ENCODE measurements at places on chromosomes 12 and 14.
A peak's percentile ranks its signal among the peaks of the same experiment; 100 is the strongest.

- no peak for DNase-seq
Observed at GRCh38 chr12:920676-921075, 28.8 kb downstream of the RAD52 start.

GRCh38 chr12:116977465-116978380 is 67.0 kb downstream of the FBXW8 start:
- no peak for DNase-seq

GRCh38 chr12:103811791-103812190 is 29.2 kb downstream of the NT5DC3 start:
- DNase-seq = no peak

- DNase-seq = no peak
Observed at GRCh38 chr14:94395888-94396574, 7.6 kb upstream of the SERPINA1 start.

DNA sequence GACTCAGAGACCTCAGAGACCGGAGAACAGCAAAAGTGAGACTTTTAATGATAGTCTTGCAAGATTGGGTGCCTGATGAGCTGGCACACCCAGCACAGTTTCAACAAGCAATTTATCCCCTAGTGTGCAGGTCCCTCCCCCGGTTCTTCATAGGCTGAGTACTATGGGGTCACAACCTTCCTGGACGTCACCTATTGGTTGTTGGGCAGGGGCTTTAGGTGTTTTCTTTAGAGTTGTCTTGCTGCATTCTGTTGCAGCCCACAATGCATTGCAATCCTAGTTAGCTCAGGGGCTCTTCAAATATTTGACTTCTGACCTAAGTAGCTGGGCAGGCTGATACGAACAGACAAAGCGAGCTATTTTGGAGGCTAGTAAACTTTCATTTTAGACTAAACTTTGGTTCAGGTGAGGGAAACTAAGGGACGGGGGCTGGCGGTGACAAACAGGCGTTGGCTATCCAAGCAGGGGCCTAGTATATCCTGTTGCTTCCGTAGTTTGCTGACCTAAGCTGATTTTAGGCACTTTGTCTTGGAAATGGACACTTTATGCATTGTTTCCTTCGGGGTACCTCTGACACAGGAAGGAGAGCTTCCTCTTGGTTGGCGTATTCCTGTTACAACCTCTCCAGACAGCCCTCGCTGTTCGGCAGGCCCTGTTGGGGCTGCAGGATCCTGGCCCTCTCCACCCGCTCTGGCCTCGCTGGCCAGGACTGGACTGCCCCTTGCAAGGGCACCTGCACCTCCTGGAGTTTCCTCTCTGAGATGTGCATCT is 14.1 kb downstream of the SIVA1 start:
- DNase-seq = no peak

GRCh38 chr14:55927028-55927427 is 191.2 kb upstream of the PELI2 start:
- no peak for DNase-seq

DNA sequence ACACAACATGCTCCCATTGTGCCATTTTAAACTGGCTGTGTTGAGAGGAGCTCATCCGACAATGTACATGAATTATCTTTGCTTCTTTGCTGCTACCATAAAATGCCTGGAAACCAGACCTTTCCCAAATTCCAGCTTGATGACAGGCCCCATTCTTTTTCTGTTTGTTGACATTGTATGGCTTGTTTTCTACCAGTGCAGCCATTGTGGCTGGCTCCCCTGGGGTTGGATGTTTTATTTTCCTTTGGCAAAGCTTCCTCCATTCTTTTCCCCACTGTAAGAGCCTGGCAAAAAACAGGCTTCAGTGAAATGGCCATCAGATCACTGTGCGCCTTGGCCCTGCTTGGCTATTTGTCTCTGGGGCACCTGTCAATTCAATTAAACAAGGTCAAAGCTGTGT is 532.5 kb downstream of the VRK1 start:
- no peak for DNase-seq

- DNase-seq = no peak
Observed at GRCh38 chr14:92633274-92633616, 115.2 kb downstream of the LGMN start.

GRCh38 chr12:53328043-53328435 is 6.6 kb upstream of the AAAS start:
- DNase-seq = no peak

GRCh38 chr12:39905152-39905551 is 200.7 kb downstream of the SLC2A13 start:
- no peak for DNase-seq

GRCh38 chr14:94029265-94029664 is 3.1 kb downstream of the OTUB2 start:
- no peak for DNase-seq

DNA sequence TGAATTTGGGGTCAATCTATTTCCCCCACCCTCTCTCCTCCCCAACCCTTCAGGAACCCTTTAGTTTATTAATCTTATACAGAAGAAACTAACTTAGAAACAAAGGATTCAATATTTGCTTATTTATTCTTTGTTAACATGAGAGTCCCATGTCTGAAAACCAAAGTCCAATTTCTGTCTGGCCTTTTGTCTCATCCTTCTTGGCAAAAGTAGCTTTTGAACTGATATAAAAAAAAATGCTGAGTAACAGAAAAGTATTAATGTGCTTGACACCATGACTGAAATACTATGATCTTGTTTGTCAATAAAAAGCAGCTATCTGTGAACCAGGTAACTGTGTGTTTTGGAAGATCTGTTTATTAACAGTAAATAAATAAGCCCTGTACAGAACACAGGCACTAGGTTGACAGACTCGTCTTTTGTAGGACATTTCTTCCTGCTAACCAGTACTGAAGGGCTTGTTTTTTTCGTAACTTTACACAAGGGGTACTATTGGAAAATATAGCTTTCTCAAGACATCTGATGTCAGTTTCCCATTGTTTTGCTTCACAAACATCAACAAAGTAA is 10.8 kb downstream of the PIGH start:
- no peak for DNase-seq

DNA sequence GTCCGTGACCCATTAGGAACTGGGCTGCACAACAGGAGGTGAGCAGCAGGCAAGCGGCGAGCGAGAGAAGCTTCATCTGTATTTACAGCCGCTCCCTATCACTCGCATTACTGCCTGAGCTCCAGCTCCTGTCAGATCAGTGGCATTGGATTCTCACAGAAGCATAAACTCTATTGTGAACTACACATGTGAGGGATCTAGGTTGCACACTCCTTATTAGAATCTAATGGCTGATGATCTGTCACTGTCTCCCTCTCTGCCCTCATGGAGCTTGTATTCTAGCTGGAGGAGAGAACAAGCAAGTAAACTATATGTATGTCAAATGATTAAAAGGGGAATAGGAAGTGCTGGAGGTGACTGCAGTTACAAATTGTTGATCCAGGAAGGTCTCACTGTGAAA is 479.1 kb downstream of the EGLN3 start:
- DNase-seq = no peak

DNA sequence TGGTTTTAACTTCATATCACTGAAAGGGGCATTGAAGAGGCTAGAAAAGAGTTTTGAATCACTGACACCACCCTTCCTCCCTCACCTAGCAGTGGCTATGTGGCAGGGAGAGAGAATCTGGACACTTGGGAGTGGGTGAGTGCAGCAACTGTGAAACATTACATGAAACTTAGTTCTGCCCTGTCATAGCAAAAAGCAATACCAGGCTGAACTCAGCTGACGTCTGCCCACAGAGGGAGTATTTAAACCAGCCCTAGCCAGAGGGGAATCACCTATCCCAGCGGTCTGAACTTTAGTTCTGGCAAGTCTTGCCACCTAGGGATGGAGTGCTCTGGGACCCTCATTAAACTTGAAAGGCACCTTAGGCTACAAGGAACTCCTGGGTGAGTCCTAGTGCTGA is 20.7 kb upstream of the UNC79 start:
- no peak for DNase-seq

DNA sequence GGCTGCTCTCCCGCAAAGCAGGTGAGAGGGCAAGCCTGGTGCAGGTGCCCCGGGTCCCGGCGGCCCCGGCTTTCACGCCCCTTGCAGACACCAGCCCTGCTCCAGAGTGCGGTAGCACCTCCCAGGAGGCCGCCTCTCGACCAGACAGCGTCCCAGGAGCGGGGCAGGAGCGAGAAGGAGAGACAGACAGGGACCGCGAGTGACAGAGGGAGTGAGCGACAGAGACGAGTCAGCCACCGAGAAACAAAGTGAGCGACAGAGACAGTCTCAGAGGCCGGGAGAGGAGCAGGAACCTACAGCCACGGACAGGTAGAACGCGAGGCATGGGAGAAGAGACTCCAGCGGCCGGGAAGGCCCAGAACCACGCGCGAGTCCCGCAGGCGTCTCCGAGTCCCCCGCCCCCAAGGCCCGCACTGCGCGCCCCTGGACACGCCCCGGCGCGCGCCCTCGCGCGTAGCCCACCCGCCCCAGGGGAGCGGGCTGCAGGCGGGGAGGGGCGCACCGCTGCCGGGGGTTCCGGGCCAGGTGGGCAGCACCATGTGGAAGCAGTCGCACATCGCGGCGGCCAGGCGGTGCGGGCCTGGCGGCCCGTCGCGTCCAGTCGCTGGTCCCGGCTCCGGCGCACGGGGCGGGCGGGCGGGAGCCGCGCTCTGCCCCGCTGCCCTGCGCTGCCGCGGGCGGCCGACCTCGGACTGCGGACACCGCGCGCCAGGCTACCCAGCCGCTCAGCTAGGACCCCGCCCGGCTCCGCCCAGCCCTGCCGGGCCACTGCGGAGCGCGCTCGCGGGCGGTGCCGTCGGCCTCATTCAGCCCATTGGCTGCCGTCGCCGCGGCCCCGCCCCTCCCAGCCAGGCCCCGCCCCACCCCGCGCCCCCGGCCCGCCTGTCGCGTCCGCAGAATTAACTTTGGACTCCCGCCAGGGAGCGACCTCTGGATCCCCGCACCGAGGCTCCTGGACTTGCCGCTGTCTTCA is at the start of gene AHNAK2:
Gene AHNAK2, minus strand, starts transcription at position 694 of the 973 bp plus-strand sequence. Its CDS starts 137 bp downstream, at position 557.
- peak; percentile 59 for DNase-seq

- DNase-seq = peak; percentile 17
Observed at GRCh38 chr14:53929871-53930715, 26.5 kb downstream of the BMP4 start.

DNA sequence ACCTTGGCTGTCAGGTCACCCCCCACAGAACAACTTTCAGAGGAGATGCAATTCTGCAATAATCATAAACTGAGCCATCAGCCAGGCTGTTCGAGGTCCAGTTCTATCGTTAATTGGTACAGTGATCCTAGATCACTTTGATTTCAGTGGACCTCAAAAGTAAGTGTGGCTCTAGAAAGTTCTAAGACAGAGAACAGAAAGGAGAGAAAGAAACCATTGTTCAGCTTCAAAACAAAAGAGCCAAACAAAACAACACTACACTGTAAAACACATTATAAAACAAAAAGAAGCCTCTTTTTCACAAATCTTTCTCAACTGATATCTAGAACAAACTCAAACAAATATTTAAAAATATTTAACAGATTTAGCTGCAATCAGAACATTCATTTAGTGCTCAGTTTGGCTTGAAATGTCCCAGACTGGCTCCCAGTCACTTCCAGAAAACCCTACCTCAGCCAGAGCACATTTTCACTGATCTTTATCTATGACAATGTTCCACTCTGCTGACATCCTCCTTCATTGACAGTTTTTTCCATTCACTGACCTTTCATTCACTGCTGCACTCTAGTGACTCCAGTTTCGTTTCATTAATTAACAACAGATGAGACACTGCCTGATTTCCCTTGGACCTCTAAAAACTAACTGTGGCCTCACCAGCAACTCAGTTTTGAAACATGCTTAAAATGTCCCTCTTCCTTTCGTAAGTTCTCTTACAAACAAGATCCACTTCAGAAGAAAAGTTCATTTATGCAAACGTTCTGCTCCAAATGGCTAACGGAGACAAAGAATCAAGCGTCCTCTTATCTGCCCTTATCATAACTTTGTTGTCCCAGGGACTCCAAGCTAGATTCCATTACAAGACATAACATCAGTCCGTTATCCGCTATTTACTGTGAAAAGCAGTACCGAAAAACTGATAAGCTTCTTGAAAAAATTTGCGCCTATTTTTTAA is 56.8 kb downstream of the DUSP16 start:
- no peak for DNase-seq

- DNase-seq = no peak
Observed at GRCh38 chr12:95674631-95675030, 115.9 kb downstream of the NTN4 start.

- no peak for DNase-seq
Observed at GRCh38 chr12:72304751-72305150, 32.6 kb downstream of the TRHDE start.

DNA sequence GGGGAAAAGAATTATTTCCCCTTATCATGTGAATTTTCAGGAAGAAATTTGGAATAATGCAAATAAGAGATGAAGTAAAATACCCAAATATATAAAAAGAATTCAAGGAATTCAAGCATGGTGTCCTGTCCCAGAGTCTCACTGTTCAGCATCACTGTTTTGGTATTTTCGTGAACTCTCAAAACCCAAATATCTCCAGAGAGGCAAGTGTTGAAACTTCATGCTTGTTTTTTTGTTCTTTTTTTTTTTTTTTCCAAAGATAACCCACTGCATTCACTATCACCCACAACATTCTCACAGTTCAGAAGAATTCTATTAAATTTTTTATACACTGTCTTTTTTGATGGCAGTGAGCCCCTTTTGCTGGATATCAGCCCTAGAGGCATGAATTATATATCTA is 354.9 kb downstream of the DIO2 start:
- no peak for DNase-seq

GRCh38 chr14:88243946-88244345 is 79.1 kb downstream of the KCNK10 start:
- no peak for DNase-seq

DNA sequence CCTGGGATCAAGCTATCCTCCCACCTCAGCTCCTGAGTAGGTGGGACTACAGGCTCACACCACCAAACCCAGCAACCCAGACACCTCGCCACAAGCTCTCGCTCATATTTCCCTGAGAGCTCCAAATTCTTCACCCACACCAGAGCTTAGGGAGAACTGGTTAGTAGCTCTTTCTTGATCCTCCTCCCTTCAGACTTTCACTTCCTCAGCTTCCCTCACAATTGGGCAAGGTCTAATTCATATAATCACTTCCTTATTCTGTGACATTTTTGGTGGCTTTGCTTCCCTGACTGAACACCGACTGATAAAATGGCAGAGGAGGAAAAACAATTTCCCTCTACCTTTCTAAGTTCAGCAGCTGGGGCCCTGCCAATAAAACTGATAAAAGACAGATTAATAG is 88.5 kb downstream of the GXYLT1 start:
- no peak for DNase-seq

- no peak for DNase-seq
Observed at GRCh38 chr12:63070709-63071108, 80.3 kb downstream of the AVPR1A start.

DNA sequence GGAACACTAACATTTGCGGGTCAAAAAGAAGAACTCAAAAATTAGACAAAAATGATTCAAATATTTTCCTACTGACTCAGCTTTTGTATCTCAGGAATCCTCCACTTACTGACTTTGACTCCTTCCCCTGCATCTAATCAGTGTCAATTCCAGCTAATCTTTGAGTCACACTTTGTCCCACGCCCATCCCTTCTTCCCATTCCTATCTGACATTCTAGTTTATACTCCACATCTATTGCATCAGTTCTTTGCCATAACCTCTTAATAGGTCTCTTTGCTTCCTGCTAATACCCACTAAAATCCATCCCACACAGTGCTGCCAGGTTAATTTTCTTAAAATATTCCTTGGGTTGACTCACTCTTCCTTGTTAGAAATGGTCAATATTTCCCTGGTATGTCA is 19.1 kb downstream of the BBS10 start:
- no peak for DNase-seq

GRCh38 chr14:104132981-104133380 is 5.4 kb upstream of the KIF26A start:
- no peak for DNase-seq

Data from activated naive CD4-positive, alpha-beta T cell treated with Interleukin-2 at 50 U/mL for 16 hours (primary cell).